ENCODE measurements at places on chromosomes 7 and 10. TPM values are rescaled to one million over a fixed set of nuclear protein-coding genes. Genes with fewer than 3 reads are reported as not detected.

Gene PNPLA8
- 18.7 TPM for polyA plus RNA-seq

Gene KCNIP2
- polyA plus RNA-seq: 0.61 TPM

DNA sequence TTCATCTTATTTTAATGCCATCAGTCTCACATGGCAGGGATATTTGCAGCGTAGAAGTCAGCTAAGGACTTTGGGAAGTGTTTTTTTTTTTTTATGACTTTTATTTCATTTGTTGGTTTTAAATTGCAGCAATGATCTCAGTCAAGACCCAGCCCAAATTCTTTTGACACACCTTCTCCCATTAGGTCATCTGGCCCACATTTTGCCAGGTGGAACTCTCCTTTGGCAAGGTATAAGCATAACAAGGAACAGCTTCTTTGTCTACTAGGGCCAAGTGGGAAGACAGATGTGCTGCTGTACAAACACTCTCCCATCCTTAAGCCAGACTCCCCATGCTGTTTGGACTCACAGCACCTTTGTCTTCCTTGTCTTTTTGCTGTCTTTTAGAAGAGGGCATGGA, 41.8 kb downstream of the PLEKHA8 start:
- no peak for DNase-seq

- no peak for DNase-seq
Measured at GRCh38 chr7:49669285-49669684, 104.2 kb upstream of the VWC2 start.

GRCh38 chr7:105003275-105003674, 10.7 kb upstream of the KMT2E start:
- DNase-seq: no peak

DNA sequence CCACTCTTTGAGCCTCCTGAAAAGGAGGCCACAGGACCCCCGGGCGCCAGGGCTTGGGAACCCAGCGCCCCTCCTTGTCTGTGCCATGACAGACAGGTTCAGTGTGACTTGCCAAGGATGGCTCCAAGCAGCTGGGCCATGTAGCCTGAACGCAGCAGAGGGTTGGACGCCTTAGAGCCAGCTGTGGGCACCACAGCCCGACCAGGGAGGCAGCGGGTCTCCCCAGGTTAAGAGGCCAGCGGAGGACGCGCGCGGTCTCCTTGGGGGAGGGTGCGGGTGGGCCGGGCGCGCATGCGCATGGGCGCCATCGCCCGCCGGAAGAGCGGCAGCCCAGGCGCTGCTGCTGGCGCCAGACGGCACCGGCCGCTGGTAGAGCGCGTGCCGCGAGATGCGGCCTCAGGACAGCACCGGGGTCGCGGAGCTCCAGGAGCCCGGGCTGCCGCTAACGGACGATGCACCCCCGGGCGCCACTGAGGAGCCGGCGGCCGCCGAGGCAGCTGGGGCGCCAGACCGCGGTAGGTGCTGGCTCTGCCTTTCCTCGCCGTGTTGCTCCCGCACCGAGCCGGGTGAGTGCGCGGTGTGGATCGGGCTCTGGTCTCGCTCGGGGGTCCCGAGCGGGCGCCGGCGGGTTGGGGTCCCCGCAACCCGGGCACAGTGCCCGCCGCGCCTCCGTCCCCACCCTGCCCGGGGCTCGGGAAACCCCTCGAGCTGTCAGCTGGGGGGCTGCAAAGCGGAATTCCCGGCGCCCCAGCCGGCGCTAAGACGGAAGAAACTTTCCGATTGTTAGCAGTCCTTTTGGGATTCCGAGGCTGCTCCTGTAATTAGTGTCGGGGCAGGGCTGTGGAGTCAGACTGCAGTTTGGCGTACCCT, at the start of gene SLC35G1:
Gene SLC35G1 (plus strand): TSS at position 333 of the 870 bp plus-strand sequence. CDS start 56 bp downstream, at position 389.
- DNase-seq: no peak

DNA sequence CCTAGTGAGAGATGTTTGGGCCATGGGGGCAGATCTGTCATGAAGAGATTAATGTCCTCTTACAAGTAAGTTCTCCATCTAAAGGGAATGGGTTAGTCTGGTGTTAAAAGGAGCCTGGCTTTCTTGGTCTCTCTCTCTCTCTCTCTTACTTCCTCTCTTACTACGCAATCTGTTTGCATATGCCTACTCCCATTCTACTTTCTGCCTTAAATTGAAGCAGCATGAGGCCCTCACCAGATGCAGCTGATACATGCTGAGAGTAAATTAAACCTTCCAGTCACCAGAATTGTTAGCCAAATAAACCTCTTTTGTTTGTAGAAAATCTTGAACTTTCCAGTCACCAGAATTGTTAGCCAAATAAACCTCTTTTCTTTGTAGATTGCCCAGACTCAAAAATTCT, 884.1 kb downstream of the NRG3 start:
- DNase-seq: no peak

DNA sequence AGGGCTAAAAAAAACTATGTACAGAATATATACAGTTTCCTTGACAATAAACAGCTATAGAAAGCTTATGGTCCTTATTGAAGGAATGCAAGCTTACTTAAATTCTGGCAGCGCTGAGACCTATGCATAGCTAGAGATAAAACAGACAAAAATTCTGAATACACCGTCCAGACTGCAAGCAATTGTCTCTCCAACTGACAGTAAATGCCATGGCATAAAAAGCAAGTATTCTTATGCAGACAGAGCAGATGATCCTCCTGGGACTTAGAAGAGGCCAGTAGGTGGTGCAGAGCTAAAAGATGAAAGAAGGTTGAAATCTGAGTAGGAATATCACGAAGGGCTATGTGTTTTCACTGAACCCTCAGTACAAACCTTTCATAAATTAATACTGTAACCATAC, 157.0 kb upstream of the CACNA2D1 start:
- DNase-seq: no peak

DNA sequence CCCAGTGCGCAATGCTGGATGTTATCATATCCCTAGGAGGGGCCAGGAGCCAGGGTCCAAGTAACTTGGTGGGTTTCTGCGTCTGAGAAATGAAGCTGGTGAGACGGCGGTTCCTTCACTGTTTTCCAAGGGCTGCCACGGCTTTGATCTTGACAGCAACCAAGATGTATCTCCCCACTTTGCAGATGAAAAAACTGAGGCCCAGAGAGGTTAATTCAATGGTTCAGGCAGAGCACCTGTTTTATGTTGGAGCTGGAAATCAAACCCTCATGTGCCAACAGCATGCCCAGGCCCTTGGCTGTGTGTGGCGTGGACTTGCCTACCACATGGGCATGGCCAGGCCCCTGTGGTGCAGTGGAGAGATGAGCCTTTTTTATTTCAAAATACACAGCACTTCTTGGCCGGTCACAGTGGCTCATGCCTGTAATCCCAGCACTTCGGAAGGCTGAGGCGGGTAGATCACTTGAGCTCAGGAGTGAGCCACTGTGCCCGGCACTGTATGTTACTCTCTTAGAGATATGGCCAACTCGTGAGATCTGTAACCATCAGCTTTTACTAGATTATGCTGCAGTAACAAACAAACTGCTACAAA, 225.2 kb upstream of the SH2B2 start:
- no peak for DNase-seq

DNA sequence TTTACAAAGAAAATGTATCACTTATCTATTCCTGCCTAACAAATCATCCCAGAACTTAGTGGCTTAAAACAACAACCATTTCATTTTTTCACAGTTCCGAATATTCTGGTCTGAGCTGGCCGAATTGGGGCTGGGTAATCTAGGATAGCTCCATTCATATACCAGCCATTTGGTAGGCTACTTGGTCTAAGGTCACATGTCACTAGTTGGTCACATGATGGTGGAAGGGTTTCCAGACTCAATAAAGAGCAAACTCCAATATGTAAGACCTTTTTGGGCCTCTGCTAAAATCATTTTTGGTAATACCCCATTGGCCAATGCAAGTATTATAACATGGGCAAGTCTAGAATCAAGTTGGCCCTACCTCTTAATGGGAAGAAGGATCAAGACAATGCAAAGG, 55.3 kb upstream of the FGL2 start:
- no peak for DNase-seq

GRCh38 chr7:571718-572415, 52.2 kb upstream of the PDGFA start:
- no peak for DNase-seq

GRCh38 chr7:41436139-41436538, 266.8 kb downstream of the INHBA start:
- DNase-seq: no peak

DNA sequence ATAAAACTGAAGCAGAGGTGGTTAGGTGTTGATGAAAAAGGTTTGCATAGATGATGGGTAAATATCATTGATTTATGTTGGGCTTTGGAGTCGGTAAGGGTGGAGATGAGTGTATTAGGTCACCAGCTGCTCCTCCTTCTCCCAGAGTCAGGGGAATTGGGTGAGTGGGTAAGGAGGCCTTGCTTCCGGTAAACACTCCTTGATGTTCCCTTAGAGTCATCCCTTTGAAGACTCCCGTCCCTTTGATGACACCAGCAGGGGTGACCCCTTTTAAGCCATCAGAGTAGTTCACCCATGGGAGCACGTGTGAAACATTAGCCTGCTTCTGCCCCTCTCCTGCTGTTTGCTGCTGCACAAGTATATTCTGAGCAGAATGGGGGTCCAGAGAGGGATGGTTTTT, 92.2 kb upstream of the DKK1 start:
- no peak for DNase-seq

- peak; percentile 89 for DNase-seq
Measured at GRCh38 chr10:6778992-6779701, 199.1 kb upstream of the PRKCQ start.

DNA sequence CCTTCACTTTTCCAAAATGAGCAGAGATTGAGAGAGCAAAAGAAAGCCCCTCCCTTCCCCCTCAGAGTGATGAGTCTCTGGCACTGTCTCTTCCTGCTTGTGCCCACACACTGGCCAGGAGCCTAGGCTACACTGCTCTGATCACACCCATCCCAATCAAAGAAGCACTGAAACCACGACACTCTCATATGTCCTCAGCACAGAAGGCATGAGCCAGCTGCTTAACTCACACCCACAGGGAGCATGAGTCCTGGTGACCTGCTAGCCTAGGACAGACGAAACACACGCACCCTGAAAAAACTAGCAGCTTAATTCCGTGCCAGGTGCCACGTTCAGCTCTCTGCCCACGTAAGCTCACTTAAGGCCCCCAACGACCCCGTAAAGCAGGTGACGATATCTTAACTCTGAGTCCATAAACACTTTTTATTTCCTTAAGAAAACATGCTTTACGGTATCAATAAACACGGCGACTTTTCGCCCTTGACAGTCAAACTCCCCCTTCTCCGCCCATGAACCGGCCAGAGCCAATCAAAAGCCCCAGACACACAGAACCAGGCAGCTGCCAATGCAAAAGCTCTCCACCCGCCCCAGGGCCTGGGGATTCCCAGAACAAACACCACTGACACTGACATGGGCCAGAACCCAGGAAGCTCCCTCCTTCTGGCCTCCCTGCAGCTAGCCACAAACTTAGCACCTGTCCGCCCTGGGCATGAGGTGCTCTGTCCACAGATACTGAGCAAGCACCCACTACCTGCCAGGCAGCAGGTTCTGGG, 69.0 kb downstream of the TNRC18 start:
- no peak for DNase-seq

DNA sequence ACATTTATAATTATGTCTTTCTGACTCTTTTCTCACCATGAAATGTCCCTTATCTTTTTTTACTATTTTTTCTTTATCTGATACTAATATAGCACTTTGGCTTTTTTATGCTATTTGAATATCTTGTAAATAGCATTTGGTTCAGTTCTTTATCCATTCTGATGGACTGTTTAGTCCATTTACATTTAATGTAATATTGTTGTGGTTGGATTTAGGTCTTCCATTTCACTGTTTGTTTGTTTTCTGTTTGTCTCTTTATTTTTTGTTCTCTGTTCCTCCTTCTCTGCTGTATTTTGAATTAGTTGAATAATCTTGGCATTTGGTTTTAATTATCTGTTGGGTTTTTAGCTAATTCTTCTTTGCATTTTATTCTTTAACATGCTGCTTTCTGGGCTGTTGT, 89.8 kb downstream of the ANKIB1 start:
- no peak for DNase-seq

GRCh38 chr10:121854809-121855445, 72.9 kb downstream of the ATE1 start:
- no peak for DNase-seq

DNA sequence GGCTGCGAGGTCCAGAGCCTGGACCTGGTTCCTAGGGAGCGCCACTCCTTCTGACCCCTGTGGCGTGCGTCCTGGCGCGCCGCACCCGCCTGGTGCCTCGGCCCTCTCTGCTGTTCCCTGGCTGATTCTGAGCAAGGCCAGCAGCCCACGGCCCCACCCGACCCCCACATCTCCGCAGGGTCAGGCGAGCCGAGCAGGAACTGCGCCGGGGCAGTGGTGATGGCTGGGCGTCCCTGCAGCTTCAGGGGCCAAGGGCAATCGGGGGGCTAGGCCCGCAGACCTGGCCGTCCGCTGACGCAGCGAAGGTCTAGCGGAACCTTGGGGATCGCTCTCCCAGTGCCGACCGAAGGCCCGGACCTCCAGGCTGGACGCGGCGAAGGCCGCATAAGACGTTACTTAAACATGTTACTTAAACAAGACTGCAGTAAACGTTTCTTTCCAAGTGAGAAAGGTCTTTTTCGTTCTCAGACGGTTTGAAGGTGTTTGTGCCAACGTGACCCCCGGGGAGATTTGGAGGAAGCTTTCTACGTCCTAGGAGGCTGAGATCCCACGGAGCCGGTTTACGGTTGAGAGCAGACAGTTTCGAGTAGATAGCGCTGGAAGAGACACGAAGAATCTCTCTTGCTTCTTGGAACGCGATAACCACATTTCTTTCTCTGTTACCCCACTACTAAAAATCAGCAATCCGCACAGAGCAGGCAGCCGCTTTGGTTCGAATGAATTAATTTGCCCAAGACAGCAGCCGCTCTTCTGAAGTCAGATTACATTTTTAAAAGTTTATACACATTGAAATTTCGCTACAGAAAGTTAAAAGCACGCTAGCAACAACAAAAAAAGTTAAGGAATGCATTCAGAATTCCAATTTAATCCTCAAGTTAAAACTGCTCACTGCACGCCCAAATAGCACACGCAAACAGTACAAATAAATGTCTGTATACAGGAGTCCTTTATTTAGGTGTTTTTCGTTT, 4.9 kb upstream of the NKX2-3 start:
- no peak for DNase-seq

DNA sequence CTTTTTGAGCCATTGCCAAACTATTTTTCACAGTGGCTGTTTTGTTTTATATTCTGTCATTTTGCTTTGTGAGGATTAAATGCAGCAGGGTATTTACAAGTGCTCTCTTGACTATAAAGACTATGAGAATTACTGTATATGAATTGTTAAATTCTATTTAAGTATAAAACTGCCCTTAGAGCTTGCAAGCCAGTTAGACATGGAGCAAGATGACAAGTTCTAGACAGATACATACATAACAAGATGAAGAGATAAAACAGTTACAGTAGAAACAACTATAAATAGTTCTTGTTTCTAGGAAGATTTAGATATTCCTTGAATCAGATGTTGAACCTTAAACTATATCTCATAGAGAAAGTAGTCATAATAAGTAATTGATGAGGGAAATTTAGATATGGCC, 60.6 kb downstream of the DNAH11 start:
- DNase-seq: no peak

Measured in AG04450 (cell line).